Lower lobe of right lung (tissue), 2 donors: ENCODE measurements at places on chromosomes 12 and 14.

- DNase-seq: no peak
Observed at GRCh38 chr14:95111507-95112164, 45.7 kb downstream of the DICER1 start.

GRCh38 chr14:68584786-68585185, 208.1 kb downstream of the ZFP36L1 start:
- DNase-seq: no peak

DNA sequence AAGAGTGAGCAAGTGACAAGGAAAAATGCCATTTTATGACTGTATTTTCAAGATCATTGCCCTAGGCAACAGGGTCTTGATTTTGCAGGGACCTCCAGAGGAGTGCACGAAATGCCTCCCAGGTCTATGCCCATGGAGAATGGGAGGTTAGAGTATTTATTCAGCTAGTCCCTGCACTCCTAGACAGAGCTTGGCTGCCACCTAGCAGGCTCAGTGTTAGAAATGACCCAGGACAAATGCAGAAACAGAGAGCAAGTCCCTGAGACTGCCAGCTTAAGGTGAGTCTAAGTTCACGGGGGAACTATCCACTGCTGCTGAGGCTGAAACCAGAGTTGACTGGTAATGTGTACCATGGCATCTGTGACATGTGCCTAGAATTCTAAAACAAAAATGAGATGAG, 506.4 kb downstream of the MED13L start:
- DNase-seq: no peak

- DNase-seq: no peak
Observed at GRCh38 chr12:15855646-15856045, 26.5 kb upstream of the STRAP start.

DNA sequence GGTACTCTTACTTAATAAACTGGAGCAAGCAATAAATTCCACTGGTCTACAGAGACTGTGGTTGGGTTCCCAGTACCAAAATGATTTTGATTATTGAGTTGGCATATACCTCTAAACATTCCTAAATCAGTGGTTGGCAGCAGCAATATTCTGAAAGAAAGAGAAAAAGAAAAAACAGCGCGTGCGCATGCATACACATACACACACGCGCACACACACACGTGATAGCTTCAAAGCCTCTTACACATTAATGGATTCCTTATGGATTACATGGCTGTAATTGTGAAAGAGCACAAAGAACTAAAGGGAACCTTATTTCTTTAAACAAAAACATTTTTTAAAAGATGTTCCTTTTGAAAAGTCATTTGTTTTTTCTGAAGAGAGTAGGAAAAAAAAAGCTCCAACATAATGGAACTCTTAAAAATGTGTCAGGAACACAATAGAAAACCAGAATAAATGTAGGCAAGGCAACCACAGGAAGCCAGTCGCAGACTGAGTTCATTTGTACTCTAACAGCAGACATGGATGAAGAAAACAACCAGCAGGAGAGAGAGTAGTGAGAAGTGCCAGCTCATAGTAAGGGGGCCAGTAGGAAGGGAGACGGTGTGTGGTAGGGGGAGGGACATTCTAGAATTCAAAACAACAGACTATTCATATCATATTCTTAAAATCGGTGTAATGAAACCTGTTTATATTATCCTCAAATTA, 80.0 kb downstream of the DRAM1 start:
- DNase-seq: no peak

DNA sequence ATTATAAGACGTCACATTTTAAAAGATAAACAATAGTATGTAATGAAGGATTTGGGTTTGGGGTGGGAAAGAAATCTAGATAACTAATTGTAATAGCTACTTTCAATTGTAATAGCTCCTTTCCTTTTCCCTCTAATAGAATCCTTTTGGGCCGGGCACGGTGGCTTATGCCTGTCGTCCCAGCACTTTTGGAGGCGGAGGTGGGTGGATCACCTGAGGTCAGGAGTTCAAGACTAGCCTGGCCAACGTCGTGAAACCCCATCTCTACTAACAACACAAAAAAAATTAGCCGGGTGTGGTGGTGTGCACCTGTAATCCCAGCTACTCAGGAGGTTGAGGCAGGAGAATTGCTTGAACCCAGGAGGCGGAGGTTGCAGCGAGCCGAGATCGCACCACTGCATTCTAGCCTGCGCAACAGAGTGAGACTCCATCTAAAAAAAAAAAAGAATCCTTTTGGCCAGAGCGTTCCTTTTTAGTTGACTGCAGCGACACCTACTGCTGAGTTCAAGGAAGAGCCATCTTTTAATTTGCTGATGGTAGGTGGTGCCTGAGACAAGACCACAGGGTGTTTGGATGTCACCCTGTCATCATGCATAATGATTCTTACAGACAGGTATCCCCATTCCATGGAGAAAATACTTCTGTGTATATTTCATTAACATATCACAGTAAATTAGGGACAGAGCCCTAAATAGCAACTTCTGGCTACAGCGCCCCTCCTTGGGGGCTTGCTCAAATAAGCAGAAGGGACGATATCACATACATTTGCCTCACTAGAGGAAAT, 79.5 kb downstream of the ARMH4 start:
- DNase-seq: no peak

- no peak for DNase-seq
Observed at GRCh38 chr12:66190519-66191370, 1.7 kb downstream of the IRAK3 start.

- no peak for DNase-seq
Observed at GRCh38 chr12:104951759-104952509, 6.2 kb downstream of the SLC41A2 start.

DNA sequence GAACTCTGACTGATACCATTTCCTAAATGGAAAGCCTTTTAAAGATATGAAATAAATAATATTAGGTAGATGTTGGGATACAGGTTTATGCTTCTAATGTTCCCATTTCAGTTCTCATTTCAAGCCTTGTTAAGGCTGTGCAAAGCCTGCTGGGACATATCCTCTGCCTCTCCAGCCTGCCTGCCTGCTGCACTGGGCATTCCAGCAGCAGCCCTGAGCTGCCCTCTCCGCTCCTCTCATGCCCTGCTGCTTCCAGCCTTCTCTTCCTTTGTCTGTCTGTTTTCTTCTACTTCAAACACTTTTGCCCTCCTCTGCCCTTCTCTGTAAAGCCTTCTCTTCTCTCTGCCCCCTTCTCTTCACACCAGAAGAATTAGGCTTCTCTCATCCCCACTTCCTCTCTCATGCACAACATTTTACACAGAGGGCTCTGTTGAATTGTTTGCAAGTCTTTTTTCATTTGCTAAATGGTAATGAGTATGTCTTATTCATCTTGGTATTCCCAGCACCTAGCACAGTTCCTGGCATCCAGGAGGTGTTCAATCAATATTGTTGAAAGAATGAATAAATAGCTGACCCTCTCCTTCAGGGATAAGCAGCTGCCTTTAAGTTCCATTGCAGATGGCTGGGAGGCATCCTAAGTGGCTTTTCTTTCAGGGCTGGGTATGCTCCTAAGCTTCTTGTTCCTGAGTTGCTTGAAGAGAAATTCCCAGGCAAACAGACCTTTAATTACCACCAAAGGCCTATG, 292.3 kb downstream of the TMEM117 start:
- DNase-seq: no peak

GRCh38 chr14:89178800-89179535, 238.1 kb downstream of the FOXN3 start:
- no peak for DNase-seq

GRCh38 chr14:24808412-24808811, 174.4 kb upstream of the GZMB start:
- DNase-seq: no peak

DNA sequence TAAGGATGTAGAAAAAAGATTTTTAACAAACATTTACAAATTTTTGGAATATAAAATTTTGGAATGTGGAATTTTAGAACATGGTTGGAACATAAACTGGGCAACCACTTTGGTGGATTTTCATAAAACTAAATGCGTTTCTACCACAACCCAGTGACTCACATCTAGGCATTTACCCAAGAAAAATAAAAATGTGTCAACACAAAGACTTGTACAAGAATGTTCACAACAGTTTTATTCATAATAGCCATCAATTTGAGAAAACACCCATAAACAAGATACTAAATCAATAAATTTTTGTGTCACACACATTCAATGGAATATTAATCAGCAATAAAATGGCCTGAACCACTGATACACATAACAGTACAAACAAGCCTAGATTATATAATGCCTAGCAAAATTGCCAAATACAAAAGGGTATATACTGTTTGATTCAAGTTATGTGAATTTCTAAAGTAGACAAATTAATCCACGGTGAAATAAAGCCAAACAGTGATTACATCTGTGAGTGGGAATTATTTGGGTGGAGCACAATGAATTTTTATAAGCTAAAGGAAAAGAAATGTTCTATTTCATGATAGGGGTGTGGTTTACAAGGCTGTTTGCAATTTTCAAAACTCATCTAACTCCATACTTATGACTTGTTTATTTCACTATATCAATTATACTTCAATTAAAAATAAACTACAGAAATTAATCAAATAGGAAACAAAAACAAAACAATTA, 415.2 kb upstream of the OR4E1 start:
- no peak for DNase-seq

DNA sequence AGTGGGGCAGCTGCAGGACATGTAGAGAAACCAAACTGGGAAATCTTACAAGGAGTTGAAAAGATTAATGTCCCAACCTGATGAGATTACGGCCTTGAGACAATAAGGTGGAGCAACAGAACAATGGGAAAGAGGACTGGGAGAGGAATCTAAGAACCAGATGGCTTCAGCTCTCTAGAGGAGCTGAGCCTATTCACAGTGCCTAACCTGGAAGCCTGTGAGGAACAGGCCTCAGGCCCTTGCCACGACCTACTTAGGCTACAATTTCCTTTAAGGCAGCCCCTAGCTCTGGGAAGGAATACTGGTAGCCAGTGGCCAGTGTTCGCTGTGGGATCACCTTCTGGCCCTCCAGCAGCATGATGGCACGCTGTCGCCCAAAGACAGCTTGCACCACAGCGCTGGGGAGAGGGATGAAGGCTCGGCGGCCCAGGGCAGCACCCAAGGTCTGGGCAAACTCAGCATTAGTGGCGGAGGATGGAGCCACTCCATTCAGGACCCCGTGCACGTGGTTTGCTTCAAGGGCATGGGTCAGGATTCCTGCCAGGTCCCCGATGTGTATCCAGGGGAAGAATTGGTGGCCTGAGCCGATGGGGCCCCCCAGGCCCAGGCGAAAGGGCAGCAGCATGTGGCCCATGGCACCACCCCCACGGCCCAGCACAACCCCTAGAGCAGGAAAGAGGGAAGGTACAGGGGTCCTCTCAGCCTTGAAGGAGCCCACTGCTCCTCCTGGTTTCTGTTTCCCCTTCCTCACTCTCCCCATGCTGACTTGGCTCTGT, 2.6 kb downstream of the SDR39U1 start:
- DNase-seq: no peak

GRCh38 chr14:72590577-72590976, 303.3 kb downstream of the DPF3 start:
- DNase-seq: no peak

DNA sequence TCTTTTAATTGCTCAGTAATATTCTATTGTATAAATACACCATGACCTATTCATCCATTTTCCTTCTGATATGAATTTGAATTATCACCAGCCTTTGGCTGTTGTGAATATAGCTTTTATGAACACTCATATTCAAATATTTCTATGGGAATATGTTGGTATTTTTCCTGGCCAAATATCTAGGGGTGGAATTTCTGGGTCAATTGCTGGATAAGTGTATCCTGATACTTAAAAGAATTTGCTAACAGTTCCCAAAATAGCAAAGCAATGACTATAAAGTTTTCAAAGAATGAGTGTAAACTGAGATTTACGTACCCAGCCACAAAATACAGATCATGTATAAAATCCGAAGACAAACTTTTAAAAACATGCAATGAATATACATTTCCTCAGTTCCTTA, 148.7 kb upstream of the CLEC14A start:
- no peak for DNase-seq

DNA sequence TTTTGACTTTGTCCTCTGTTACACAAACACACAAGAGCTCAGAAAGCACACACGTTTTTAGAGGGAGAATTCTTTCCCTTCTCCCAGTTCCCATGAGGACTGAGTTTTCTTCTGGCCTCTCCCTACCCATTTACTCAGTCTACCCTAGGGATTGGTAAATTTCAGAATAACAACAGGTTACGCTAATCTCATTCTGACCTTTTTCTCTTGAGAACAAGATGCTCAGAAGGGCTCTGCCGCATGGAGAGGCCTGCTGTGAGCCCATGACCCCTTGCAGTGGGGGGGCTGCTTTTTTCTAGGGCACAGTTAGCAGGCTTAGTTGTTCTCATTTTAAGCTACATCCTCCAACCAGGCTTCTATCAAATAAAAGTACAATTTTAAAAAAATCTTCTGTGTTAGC, 69.5 kb downstream of the GPR135 start:
- no peak for DNase-seq

- DNase-seq: no peak
Observed at GRCh38 chr12:106321139-106321850, 18.8 kb downstream of the TCP11L2 start.

DNA sequence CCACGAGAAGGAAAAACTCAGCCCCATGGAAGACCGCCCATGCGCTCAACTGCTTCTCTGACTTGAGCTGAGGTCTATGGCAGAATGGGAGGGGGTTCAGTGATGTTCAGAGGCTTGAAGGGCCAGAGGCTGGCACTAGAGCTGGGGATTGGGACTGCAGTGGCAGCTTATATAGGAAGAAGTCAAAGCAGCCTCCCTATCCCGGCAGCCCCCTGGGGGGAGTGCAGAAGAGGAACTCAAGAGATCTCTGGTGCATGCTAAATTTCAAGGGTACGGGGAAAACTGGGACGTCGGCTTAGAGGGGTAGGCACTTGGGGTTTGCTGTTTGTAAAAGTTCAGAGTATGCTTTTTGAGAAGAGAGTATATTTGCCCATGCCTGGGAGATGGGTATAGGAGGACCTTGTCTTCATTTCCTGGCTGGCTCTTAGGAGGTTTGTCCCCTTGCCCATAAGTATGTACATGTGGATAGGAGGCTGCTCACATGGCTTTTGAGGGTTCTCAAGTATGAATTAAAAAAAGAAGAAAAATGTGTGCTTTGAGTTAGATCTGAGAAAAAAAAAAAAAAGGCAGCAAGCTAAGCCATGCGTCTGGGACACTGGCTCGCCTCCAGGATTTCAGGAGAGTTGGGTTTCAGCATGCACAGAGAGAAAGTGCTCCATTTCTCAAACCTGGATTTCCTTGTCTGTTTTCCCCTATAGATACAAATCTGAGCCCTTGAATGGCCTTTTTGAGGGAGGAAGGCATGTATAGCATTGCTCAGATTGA, 3.2 kb upstream of the MEG3 start:
- no peak for DNase-seq

- DNase-seq: no peak
Observed at GRCh38 chr12:103924761-103925641, 5.2 kb upstream of the HSP90B1 start.

DNA sequence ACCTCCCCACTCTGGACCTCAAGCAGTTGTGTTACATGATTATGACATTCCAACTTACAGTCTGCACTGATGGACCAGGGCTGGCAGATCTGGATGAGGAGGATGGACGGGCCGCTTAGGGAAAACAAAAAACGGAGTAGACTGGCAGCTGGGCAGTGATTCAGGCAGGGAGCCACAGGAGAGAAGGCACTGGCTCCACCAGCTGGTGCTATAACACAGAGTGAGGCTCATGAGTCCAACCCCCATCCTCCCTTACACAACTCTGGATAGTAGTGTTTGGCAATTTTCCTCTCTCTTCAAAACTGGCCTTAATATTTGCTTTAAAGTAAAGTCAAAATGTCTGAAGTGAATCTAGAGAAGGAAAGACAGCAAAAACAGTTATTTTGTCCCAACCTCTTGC, 9.7 kb upstream of the RIC8B start:
- no peak for DNase-seq
